Nephron progenitor cell (in vitro differentiated cells): ENCODE measurements at places on chromosomes 4 and X.

DNA sequence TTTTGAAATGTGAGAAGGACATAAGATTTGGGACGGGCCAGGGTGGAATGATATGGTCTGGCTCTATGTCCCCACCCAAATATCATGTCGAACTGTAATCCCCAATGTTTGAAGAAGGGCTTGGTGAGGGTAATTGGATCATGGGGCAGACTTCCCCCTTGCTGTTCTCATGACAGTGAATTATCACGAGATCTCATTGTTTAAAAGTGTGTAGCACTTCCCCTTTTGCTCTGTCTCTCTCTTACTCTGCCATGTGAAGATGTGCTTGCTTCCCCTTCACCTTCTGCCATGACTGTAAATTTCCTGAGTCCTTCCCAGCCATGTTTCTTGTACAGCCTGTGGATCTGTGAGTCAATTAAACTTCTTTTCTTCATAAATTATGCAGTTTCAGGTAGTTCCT is 17.5 kb downstream of the MTMR8 start:
- DNase-seq = no peak

DNA sequence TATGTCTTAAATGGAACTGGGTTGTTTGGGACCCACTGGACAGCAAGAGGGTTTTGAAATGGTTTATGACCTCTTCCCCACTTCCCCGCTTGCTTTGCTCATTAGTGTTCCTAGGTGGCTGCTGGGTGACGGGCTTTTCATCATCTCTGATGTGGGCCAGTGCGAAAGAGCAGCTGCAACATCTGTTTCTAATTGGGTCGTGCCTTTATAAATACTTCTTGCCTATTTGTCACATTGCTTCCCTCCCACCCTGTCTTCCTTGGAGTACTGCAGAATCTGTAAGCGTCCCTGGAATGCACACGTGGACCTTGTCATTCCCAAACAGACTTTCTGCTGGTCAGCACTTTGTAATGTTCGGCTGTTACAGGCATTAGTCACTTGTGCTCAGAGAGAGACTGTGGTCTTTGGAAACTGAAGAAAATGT is 35.2 kb downstream of the SEPTIN11 start:
- peak; percentile 56 for DNase-seq

GRCh38 chr4:90537491-90537890 is 410.3 kb downstream of the CCSER1 start:
- DNase-seq = no peak

DNA sequence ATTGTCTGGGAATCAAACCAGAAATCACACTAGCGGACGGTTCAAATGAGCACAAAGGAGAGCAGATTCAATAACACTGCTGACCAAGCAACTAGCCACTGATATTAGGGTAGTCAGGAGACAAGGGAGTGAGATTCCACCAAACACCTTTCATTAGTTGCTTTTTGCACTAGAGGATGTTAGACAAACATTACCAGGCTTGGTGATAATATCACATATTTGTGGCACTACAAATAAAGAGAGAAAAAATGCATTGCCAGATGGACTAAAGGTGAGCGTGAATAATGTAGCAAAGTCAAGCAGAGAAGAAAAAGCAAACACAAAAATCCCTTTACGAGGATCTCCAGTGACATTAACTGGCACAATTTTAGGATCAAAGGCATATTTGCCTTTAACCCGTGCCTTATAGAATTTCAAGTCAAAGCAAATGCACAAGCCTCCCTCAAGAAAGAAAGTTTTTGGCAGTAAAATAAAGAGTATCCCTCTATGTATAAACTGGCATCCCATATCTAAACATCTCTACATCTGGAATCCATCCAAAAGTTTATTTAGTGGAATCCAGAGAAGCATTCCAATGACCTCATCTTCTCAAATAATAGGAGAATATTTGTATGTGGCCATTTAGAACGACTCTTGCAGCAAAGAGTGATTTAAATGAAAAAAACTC is 290.9 kb downstream of the KCTD8 start:
- DNase-seq = no peak

GRCh38 chrX:113048896-113049295 is 208.3 kb upstream of the AMOT start:
- DNase-seq = no peak

DNA sequence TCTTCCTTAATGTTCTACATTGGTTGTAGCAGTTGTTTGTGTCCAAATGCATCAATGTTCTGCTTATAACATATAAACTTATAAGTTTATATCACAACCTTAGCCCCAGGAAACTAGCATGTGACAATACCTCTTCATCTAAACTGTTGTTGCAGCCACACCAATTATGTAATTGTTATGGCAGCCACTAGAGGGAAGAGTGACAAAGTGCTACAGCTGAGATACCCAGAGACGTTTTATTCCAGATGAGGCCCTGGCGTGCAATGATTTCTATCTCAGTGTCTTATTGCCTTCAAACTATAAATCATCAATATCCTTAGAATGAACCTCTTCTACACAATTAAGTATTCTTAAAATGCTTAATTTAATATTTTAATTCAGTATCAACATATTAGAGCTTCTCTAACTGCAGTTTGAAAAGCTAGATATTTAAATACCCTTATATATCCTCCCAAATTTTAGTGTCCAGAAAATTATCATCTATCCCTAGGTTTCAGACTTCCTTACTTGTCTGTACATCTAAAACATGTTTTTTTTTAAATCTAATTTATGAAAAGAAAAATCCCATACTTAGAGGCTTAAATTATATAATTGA is 171.6 kb downstream of the PCDH10 start:
- peak; percentile 19 for DNase-seq

- DNase-seq = no peak
Measured at GRCh38 chr4:101224358-101225218, 122.7 kb downstream of the PPP3CA start.

- no peak for DNase-seq
Measured at GRCh38 chr4:161906836-161907589, 256.8 kb downstream of the FSTL5 start.

- DNase-seq = no peak
Measured at GRCh38 chr4:61750810-61751209, 550.7 kb downstream of the ADGRL3 start.

GRCh38 chr4:36493251-36493650 is 211.8 kb downstream of the DTHD1 start:
- DNase-seq = no peak

GRCh38 chr4:7938266-7938608 is 1.4 kb downstream of the AFAP1 start:
- no peak for DNase-seq
